ENCODE measurements at places on chromosomes 13 and 19. TPM values are rescaled to one million over a fixed set of nuclear protein-coding genes. Genes with fewer than 3 reads are reported as not detected.

TNPO2 gene
- 45.2 TPM for total RNA-seq

ZSCAN5B gene
- not detected for total RNA-seq

ZNF610 gene
- total RNA-seq = 6.2 TPM

- DNase-seq = no peak
These were observed 7.0 kb upstream of the SLC7A10 start for GRCh38 chr19:33232656-33233055.

DNA sequence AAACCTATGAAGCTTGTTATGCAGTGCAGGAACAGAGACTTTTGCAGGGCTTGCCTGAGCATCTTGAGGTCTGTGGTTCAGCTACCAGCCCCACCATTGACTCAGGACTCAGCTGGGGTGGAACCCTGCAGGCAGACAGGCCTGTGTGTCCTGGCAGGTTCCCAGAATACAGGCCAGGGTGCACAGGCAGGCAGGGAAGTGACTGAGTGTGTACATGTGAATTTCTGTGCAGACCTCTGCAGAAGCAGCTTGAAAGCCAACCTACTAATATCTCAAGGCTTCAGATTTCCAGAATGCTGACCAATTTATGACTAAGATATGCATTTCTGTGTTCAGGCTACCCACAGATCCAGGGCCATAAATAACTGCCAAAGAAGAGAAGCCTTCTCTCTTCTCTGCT lies 254.4 kb downstream of the DLEU7 start:
- no peak for DNase-seq

- DNase-seq = no peak
These were observed 1545.1 kb upstream of the PCDH20 start for GRCh38 chr13:62960723-62961122.
